Effector CD4-positive, alpha-beta T cell (primary cell): ENCODE measurements at places on chromosomes 3 and 15.

- DNase-seq = no peak
These were observed 7.8 kb downstream of the GLDN start for GRCh38 chr15:51349156-51349844.

- DNase-seq = no peak
These were observed 4.9 kb downstream of the ADCY5 start for GRCh38 chr3:123444023-123444422.

DNA sequence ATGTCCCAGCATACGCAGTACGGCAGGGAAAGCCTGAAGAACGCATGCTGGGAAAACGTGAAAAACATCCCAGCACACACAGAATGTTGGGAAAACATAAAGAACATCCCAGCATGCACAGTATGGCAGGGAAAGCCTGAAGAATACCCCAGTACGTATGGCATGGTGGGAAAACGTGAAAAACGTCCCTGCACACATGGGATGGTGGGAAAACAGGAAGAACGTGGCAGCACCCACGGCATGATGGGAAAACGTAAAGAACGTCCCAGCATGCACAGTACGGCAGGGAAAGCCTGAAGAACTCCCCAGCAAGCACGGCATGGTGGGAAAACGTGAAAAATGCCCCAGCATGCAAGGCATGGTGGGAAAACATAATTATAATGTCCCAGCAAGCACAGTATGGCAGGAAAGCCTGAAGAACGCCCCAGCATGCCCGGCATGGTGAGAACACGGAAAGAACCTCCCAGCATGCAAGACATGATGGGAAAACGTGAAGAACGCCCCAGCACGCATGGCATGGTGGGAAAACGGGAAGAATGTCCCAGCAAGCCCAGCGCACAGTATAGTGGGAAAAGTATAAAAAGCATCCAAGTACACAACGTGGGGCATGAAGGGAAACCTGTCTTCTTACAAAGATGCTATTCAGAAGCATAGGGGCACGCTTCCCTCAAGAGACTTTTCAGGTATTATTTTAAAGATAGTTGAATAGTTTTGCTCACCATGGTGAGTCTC lies 128.3 kb downstream of the OCA2 start:
- no peak for DNase-seq

GRCh38 chr15:64807051-64807749 lies 18.2 kb downstream of the PIF1 start:
- DNase-seq = no peak

DNA sequence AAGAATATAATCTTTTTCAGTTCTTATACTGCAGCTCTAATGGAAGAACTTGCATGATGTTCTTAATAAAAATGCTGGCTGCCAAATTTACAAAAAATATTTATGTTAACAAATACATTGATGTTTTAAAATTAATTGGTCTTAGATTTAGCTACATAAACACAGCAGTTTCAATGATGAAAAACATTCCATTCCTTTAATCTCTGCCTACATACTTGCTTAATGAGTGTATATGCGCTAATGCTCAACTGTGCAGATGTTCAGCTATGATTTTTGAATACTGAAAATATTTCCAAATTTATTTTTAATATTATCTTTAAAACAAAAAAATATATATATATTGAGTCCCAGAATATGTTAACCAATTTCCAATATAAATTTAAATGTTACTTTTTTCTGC lies 867.4 kb downstream of the ROBO1 start:
- no peak for DNase-seq

GRCh38 chr3:27596334-27596841 lies 112.2 kb upstream of the SLC4A7 start:
- DNase-seq = no peak
